ENCODE measurements at places on chromosomes 13 and 19. TPM values are rescaled to one million over a fixed set of nuclear protein-coding genes. Genes with fewer than 3 reads are reported as not detected.
A peak's percentile ranks its signal among the peaks of the same experiment; 100 is the strongest.

GRCh38 chr13:108475181-108475580 is 154.2 kb upstream of the MYO16 start:
- no peak for DNase-seq

DNA sequence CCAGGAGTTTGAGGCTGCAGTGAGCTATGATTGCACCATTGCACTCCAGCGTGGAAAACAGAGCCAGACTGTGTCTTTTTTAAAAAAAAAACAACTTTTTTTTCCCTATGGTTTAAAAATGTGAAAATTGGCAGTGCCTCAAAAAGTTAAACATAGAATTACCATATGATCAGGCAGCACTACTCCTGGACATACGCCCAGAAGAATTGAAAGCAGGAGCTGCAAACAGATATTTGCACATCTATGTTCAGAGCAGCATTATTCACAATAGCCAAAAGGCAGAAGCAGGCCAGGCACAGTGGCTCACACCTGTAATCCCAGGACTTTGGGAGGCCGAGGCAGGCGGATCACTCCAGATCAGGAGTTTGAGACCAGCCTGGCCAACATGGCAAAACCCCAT is 3.8 kb upstream of the RETN start:
- DNase-seq: no peak

GRCh38 chr13:65909501-65909900 is 1320.6 kb downstream of the PCDH9 start:
- DNase-seq: no peak

- DNase-seq: no peak
These were observed 3.0 kb downstream of the SLC15A1 start for GRCh38 chr13:98749501-98749900.

DNA sequence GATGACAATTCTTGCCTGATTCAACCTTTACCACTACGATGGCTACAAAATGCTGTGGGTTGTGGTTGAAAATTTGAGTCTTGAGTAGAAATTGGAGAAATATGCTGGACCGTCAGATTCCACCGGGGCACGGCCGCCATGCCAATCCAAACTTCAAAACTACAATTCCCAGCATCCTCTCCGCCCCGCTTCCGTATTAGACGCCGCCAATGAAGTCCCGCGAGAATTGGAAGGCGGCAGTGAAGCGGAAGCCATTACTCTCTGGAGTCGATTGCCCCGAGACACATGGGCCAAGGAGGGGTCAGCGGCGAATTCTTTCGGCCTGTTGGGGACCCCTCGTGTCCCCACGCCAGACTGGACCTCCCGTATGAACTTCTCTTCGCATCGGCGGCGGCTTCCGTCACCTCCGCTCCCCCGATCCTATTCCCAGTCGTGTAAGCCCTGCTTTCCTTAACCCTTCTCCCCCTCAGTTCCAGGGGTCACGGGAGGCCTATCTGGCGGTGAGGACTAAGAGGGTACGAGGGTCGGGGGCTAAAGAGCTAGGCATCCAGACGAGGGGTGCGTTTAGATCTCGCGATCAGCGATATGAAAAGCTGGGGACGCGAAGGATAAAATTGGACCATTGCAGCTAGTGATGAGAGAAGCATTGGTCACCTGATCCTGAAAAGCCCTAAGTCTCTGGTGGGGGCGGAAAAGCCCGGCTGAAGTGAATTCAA is at the start of gene ZNF317:
Gene ZNF317, plus strand, starts transcription at position 239 of the 716 bp plus-strand sequence. CDS start 15,620 bp downstream, outside the sequence.
- peak; percentile 96 for DNase-seq

GRCh38 chr13:40794414-40795368 is 5.3 kb downstream of the SLC25A15 start:
- DNase-seq: no peak

DNA sequence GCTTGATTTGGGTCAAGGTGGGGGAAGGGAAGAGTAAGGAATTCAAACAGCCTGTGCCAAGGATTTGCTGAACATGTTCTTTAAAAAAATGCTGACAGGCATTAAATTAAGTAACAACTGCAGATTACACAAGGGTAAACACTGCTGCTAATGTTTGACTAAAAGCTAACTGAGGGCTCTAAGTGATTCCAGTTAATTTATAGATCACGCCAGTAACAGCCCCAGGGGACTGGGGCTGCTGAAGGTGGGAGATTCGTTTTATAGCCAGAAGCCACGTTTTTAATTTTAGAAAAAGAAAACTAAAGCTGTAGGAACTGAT is 321.7 kb downstream of the DLEU7 start:
- no peak for DNase-seq

- no peak for DNase-seq
These were observed 14.5 kb downstream of the LMTK3 start for GRCh38 chr19:48496959-48497727.

DNA sequence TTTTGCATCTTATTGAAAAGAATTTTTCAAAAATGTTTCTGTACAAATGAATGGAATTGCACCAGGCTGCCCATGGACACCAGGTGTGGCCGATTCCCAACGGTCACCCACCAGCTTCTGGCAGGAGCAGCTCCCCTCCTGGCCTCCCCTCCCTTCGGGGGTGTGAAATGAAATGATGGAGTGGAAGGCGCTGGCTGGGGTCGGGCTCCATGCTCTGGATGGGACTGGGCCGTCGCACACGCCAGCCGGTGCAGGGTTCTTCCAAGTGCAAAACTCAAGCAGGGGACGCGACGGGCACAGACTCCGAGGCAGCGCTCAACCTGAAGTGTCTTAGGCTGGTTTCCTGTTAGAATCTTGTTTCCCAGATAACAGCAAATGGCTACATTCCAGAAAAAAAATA is 21.9 kb downstream of the C19orf44 start:
- DNase-seq: no peak

- DNase-seq: no peak
These were observed 203.9 kb downstream of the SHISA2 start for GRCh38 chr13:25847635-25848626.

DNA sequence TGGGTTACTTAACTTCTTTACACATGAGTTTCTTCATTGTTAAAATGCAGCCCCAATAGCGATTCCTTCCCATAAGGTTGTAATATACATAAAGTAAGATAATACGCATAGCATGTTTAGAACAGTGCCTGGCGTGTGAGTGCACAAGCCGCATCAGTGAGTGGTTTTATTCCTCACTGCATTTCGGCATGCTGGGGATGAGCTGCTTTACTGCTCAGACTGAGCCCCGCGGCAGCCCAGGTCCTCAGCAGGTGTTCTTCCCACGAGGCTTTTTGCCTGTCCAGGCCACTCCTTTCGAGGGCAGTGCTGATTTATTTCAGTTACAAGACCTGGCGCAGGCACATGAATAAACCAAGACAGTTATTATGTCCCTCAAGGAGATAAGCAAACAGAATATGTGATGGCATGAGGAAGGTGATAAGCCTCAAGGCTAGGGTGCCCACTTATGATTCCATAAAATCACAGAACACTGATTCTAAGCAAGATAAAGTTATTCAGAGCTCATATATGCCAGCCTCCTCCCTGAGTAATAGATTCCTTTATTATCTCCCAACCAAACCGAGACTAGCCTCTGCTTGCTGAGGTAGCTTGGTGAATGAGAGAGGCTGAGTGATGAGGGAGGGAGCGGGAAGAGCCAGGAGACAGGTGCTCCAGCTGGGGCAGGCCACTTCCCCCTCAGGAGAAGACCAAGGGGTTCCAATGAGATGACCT is 505.5 kb downstream of the DIAPH3 start:
- no peak for DNase-seq

Gene KISS1R
- not detected for total RNA-seq

GRCh38 chr13:73338389-73338788 is 279.6 kb downstream of the KLF5 start:
- no peak for DNase-seq

Gene KLK12
- total RNA-seq: not detected

DNA sequence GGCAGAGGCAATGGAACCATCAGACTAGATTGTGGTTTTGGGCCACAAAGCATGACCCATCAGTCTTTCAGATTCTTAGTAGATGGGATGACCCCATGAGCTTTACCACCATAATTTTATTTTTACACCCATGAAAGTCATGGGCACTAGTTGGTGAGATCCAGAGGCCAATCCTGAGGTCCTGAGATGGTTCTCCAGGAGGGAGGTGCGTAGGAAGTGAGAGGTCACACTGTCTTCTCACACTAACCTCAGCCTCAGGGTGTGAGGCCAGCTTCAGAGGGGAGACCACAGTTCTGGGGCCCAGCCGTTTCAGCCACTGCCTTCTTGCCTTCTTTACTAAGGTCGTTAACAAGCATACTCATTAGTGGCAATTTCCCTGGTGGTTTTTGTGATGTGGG is 106.4 kb downstream of the AKAP11 start:
- no peak for DNase-seq

Gene LPAR2
- total RNA-seq: 1.2 TPM

GRCh38 chr13:50636007-50636704 is 207.3 kb downstream of the DLEU7 start:
- DNase-seq: no peak

Gene CRLF1
- total RNA-seq: 53.0 TPM

DNA sequence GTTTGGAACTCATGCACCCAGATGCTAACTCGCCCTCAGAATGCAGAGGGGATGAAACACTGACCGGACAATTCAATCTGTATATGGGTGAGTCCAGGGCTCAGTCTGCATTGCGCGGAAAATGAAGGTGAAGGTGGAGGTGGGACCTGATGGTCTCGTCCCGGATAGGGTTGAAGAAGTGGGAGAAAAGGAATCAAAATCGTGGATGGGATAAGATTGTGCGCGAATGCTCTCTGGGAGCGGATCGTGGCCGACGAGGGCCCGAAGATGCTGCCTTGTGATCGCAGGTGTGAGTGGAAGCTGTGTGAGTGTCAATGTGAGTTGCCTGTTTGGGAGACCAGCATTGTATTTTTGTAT is 594 bp upstream of the ZNF850 start:
- DNase-seq: no peak

Gene SLITRK6
- total RNA-seq: 3.0 TPM

Gene PLIN5
- total RNA-seq: 8.3 TPM

Gene MAG
- 1.2 TPM for total RNA-seq

- peak; percentile 98 for DNase-seq
These were observed 14.1 kb downstream of the RDH8 start for GRCh38 chr19:10027158-10027997.

- DNase-seq: no peak
These were observed 3.0 kb upstream of the PNKP start for GRCh38 chr19:49870309-49870901.

Gene PRODH2
- total RNA-seq: not detected

- DNase-seq: no peak
These were observed 88.2 kb downstream of the STK24 start for GRCh38 chr13:98488736-98489135.

- DNase-seq: no peak
These were observed 880 bp downstream of the SWSAP1 start for GRCh38 chr19:11375143-11375948.

Gene NXNL1
- total RNA-seq: not detected

Gene LAIR1
- 11.5 TPM for total RNA-seq

- no peak for DNase-seq
These were observed 252.1 kb upstream of the STARD13 start for GRCh38 chr13:33537676-33538075.

Measured in esophagus muscularis mucosa (tissue), 4 donors.